Activated T-cell treated with anti-CD3 and anti-CD28 coated beads, Interleukin-2, amount 50 U/mL, for 48 hours (primary cell): ENCODE measurements at places on chromosomes 12 and 14.

GRCh38 chr12:823028-823698, 70.8 kb downstream of the WNK1 start:
- no peak for DNase-seq

DNA sequence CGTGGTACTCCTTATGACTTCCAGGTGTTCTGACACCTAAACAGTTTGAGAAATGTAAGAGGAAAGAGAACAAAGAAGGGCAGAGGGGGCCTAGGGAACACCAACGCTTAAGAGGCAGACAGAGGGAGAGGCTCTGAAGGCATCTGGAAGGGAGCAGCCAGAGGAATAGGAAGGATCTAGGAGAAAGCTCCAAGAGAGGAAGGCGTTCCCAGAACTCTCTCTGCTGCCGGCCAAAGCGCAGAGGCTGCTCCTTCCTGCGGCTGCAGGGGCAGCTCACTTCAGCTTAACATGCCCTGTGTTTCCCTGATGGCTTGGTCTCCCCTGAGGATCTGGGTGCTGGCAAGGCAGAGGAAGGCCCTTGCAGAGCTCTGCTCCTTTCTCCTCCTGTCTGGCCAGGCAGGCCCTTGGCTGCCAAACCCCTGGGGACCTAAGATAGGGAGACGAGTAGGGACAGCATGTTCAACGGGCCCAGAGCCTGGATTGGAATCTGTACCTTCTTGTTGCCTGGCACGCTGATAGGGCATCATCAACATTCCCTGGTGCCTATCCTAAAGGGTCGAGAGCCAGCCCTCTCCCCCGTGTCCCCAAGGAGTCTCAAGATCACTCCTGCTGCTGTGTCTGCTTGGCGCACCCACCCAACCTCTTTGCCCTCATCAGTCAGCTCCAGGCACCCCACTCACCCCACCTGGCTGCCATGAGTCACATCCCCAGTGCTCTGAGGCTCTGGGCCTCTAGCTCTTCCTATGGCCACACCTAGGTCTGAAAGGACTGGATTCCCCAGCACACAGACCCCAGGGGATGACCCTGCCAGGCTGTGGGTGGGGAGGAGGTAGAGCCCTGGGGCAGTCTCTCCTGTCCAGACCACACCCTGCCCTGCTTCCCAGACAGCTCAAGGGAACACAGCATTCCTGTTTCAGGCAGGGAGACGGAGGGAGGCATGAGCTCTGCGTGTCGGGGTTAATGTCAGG, 45.6 kb downstream of the LTBP2 start:
- no peak for DNase-seq

DNA sequence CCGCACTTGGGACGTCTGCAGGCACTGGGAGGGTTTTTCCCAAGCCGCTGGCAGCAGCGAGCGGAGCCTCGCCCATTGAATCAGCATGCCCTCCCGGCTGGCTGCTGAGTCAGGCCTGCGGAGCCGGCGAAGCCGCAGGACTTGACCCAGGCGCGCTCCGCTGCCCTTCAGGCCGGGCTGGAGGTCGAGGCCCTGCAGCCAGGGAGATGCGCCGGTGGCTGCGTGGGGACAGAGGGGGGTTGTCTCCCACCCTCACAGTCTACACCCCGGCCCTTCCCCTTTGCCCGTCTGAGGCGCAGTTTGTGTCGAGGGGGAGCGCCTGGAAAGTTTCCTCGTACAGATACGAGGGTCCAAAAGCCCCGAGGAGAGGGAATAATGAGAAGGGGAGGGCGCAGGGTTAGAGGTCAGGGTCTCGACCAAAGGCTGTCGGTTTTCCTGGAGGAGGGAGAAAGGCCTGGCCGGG, 759 bp upstream of the KLC1 start:
- DNase-seq = peak; percentile 53

DNA sequence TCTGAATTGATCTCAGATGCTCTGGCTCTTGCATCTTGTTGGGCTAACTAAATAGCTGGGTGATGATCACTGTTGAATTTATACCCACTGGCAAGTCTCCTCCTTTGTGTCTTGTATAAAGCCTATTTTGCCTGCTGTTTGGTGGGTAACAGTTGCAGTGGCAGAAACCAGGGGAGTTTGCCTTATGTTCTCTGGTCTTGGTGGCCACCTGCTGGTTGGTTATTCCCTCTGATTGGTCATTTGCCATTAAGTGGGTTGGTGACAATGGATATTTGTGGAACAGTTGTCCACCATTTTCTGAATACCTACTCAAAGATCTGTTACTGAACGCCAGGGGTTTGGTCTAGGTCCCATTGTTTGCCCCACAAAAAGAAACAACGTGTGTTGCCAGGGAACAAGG, 52.1 kb downstream of the AVPR1A start:
- DNase-seq = no peak

- no peak for DNase-seq
These were observed 332.0 kb downstream of the PAWR start for GRCh38 chr12:79358716-79359300.

GRCh38 chr14:43475757-43476156, 1031.3 kb downstream of the FSCB start:
- no peak for DNase-seq

DNA sequence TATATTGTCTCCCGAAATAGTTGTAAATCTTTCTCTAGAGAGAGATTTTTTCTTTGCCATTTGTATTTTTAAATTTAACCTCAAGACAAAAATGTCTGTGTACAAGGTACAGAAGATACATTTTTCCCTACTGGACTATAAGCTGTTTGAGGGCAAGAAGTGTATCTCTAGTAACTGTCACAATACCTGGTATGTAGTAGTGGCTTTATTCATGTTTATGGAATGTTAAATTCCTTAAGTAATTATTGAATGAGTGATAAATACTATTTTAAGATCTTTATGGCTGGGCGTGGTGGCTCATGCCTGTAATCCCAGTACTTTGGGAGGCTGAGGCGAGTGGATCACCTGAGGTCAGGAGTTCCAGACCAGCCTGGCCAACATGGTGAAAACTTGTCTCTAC, 24.4 kb upstream of the CDK17 start:
- no peak for DNase-seq

- DNase-seq = no peak
These were observed 14.2 kb downstream of the SSH1 start for GRCh38 chr12:108843187-108843586.

DNA sequence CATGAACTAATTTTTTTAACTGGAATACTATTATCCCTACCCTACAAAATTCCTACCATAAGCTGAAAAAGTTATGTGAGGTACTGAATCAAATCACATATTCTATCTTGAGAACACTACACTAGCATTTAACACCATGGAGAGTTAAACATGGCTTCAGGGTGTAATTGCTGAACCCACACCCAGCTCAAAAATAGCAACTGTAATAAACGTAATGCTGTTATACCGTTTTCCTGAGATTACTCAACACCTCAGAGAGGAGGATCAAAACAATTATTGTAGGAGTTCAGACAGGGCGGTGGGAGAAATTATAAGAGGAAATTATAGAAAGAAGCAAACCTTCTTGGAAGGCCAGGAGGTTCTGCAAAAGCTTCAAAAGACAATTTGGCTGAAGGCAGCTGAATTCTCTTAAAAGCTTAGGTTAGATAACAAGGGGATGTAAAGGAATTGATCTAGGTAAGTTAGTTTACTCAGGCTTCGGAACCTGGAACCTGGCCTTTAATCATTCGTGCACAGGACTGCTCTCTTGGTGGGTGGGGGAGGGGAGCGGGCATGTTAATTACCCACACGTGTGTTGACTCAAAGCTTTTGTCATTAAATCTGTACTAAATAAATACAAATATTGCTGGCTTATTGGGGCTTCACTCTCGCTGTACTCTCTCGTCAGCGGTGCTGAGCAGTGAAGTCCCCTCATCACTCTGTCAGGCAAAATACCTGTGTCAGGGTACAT, 12.1 kb upstream of the IPO8 start:
- no peak for DNase-seq
